Pancreas (tissue), 10 donors: ENCODE measurements at places on chromosomes 3 and 15. TPM values are rescaled to one million over a fixed set of nuclear protein-coding genes. Genes with fewer than 3 reads are reported as not detected.

Gene ZPLD1
- 0.07 TPM for polyA plus RNA-seq

Gene DNAH12
- 1.7 TPM for polyA plus RNA-seq

Gene GNAT1
- not detected for polyA plus RNA-seq

Gene EFCAB12
- polyA plus RNA-seq: 1.7 TPM

Gene UMPS
- polyA plus RNA-seq: 10.3 TPM

Gene TP63
- 0.02 TPM for polyA plus RNA-seq

Gene PCOLCE2
- 0.68 TPM for polyA plus RNA-seq

Gene GP5
- not detected for polyA plus RNA-seq

Gene MEX3B
- polyA plus RNA-seq: 0.47 TPM
